Body of pancreas (tissue), 4 donors: ENCODE measurements at places on chromosomes 13 and 19. TPM values are rescaled to one million over a fixed set of nuclear protein-coding genes. Genes with fewer than 3 reads are reported as not detected.

GRCh38 chr19:47179653-47180310 is 49.1 kb downstream of the SAE1 start:
- no peak overlapping the region for H3K27ac ChIP-seq
- DNase-seq = no peak

DNA sequence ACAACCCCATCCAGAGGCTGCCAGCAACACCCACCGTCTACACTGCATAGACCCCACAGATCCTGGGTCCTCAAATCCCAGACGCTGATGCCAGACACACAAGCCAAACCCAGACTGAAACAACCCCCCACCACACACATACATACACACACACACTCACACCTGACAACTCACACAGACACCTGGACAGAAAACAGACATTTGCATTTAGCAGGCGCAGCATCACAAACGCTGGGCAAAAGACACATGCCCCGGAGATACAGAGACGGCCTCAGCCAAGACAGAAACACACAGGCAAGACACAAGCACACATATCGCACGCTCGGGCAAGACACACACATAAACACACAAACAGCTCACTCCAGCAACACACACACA is 1.3 kb downstream of the BBC3 start:
- peak overlapping the region; percentile 14 for H3K4me3 ChIP-seq
- no peaks in the 10 kb centered on the region for H3K27me3 ChIP-seq
- peaks cover 61% of the 10 kb centered on the region for H3K4me1 ChIP-seq
- no peak for DNase-seq
- peak overlapping the region; percentile 96 for H3K27ac ChIP-seq

The PCDH20 gene
- total RNA-seq = 0.99 TPM

The LILRA5 gene
- 0.78 TPM for total RNA-seq

The CEACAM4 gene
- total RNA-seq = not detected

DNA sequence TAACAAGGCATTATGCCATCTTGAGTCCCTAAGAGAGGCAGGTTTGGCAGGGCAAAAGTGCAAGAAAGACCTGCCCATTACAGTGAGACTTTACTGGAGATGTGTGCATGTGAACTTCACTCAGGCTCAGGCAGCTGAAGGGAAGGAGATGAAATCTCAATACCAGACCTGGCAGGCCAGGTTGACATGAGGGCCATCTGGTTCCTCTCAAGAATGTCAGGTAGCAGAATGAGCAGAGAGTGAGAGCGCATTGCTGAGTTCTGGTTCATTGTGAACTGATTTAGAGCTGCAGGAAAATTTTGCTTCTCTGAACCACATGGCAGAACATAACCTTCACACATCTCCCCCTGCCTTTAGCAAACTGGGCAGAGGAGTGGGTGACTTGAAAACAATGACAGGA is 406.3 kb downstream of the GPC5 start:
- no peak overlapping the region for H3K27ac ChIP-seq
- no peak overlapping the region for H3K4me3 ChIP-seq
- no peaks in the 10 kb centered on the region for H3K27me3 ChIP-seq
- no peaks in the 10 kb centered on the region for H3K4me1 ChIP-seq
- DNase-seq = no peak

The ZNF493 gene
- 36.6 TPM for total RNA-seq

DNA sequence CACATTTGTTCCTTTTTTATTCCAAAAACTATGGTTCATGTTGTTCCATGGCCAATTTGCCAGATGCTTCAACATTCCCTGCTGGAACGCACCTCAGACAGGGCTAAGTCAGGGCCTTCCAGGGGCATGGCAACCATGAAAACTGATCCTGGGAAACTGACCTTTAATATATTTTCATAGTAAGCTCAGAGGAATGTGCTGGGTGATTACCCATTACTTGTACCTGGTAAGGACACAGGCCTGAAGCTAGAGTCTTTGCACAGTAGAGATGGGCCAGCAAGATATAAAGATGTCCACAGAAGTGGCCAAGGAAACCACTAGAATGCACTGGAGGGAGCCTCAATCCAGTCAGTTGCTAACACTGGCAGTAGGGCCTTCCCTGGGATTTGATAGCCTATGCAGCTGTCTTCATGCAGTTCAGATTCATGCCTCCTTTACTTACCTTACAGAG is 353.1 kb downstream of the ENOX1 start:
- H3K27me3 ChIP-seq = no peaks in the 10 kb centered on the region
- H3K36me3 ChIP-seq = no peaks in the 10 kb centered on the region
- no peaks in the 10 kb centered on the region for H3K4me1 ChIP-seq
- DNase-seq = no peak
- no peak overlapping the region for H3K4me3 ChIP-seq

DNA sequence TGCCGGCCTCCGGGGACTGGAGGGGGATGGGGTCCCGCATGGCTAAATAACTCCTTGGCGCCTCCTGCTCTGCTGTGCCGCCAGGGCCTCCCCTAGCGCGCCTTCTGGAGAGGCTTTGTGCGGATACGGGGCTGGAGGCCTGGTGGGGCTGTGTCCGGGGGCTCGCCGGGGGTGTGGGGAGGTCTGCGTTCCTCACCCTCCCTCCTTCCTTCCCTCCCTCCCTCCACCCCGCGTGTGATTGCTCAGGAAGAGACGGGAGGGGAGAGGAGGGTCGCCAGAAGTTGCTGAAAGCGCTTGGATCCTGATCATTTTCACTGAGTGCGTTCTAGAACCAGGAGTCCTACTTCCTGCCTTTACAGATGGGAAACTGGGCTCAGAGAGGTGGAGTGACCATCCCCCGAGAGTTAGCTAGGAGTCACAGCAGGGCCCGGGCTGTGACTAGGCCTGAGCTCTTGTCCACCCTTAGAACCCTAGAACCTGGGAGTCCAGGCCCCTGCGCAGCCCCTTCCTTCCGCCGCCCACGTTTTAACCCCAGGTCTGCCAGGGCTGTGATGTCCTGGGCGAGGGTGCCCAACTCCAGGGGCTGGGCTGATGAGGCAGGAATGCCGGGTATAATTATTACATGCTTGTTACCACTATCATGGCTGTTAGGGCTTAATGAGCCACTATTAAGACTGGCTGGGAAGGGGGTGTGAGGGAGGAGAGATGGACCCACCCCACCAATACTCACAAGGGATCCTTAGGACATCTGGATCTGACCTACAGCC is 782 bp upstream of the JUND start:
- H3K4me1 ChIP-seq = peaks cover 32% of the 10 kb centered on the region
- H3K36me3 ChIP-seq = peaks cover 6% of the 10 kb centered on the region
- H3K27ac ChIP-seq = peak overlapping the region; percentile 99
- DNase-seq = no peak
- peak overlapping the region; percentile 39 for H3K4me3 ChIP-seq

DNA sequence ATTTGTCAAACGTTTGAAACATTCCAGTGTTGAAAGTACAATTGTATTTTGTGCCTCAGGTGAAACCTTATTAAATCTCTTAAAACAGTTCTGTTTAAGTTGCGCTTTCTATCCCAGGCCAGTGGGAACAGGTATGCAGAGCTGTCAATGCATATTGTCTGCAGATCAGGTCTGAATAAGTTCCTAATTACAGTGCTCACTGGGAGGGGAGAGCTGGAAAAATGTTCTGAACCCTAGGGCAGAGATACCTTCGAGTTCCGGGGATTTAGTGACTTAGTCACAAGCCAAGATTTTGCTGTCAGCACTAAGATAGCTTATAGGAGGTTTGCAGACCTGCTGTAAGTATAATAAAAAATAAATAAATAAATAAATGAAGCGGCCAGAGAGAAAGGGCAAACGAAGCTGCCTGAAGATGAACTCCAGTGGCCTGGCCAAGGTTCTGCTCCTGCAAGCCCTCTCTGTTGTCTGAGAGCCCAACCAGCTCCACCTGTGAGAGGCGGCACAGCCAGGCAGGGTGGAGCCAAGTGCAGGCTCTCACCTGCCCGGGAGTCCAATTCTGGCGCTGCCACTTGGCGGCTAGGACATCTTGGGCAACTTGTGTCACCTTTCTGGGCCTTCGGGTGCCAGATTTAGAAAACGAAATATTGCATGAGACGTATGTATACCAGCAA is 97.9 kb upstream of the SLC7A1 start:
- no peak overlapping the region for H3K27ac ChIP-seq
- no peaks in the 10 kb centered on the region for H3K4me1 ChIP-seq
- H3K27me3 ChIP-seq = no peaks in the 10 kb centered on the region
- H3K36me3 ChIP-seq = no peaks in the 10 kb centered on the region
- peak; percentile 90 for DNase-seq

DNA sequence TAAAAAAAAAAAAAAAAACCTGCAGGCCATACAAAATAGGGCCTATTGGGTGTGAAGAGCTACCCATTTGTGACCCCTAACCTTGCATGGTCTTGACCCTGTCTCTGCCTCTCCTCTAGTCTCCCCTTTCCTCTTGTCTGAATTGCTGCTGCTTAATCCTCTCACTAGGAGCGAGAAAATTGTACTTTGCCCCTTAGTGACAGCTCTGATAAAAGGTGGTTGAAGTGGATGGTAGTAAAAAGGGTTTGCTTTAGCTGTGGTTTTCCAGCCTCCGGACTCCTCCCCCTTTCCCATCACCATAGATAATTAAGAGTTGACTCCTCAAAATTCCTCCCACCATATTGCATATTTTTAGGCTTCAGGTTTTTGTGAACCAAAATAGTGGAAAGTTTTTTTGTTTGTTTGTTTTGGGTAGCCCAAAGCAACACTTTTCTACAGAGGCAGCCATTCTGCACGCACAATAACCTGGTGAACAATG is 23.5 kb downstream of the ACTN4 start:
- H3K27ac ChIP-seq = peak overlapping the region; percentile 46
- no peak for DNase-seq

The CEACAM20 gene
- total RNA-seq = not detected

The ZNF578 gene
- not detected for total RNA-seq

The MAP4K1 gene
- total RNA-seq = 2.0 TPM

DNA sequence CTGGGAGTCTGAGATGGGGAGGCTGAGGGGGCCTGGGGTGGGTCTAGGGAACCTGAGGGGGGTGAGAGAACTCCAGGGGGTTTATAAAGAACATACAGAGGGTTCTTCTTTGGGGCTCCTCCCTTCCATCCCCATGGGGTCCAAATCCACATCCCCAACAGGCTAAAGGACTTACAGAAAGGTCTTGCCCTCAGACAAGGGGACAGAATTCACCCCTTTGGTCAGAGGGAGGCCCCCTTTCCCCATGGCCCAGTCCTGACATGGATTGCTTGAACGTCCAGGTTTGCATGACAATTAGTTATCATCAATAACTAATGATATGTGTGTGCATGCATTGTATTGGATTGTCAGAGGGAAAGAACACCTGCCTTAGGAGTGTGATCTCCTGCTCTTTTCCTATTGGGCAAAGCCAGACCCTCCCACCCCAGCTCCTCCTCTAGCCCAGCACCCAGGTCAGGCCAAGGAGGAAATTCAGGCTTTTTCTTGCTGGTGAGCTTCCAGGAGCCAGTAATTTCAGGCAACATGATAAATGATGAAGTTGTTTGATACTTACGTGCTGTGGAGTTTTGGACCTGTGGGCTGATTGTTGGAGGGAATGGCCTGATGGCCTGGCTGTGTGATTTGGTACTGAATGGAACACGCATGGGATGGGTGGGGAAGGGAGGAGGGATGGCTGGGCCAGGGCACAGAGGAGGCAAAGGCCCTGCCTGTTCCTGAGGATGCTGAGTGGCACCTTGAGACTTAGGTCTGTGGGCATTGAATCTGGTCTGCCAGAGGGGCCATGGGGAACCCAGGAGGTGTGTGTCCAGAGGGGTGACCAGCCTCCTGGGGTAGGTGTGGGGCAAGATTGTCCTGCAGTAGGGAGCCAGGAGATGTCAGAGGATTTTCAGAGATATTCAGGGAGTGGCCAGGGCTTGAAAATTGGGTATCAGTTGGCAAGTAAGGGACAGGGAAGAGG is 1.1 kb downstream of the KLHL26 start:
- peak; percentile 86 for DNase-seq
- no peaks in the 10 kb centered on the region for H3K36me3 ChIP-seq
- no peak overlapping the region for H3K4me3 ChIP-seq
- peaks cover 27% of the 10 kb centered on the region for H3K4me1 ChIP-seq

DNA sequence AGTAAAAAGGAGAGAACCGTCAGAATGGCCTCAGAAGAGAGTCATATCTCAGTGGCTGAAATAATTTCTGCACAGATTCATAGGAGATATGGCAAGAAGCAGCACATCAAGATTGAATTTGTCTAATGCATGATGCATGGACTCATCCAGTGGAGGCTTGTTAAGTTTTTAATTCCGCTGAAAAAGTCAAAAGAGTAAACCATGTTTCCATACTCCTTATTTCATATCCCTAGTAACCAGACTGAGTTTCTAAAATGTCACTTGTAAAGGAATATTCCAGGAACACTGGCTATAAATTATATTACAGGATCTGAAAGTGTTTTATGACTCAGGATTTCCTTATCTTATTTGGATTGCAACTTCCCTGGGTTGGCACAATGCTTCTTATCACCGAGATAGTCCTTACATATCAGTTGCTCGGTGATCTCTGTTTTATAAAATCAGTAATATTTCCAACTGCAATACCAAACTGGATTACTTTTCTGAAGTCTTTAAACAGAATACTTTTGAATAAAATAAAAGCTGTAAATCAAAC is 180.2 kb upstream of the TSC22D1 start:
- H3K36me3 ChIP-seq = no peaks in the 10 kb centered on the region
- H3K4me1 ChIP-seq = peaks cover 56% of the 10 kb centered on the region
- DNase-seq = no peak
- peak overlapping the region; percentile 37 for H3K27ac ChIP-seq
- no peak overlapping the region for H3K4me3 ChIP-seq
- no peaks in the 10 kb centered on the region for H3K27me3 ChIP-seq

- no peak for DNase-seq
- no peak overlapping the region for H3K4me3 ChIP-seq
- H3K36me3 ChIP-seq = no peaks in the 10 kb centered on the region
- no peak overlapping the region for H3K27ac ChIP-seq
- no peaks in the 10 kb centered on the region for H3K27me3 ChIP-seq
Observed at GRCh38 chr13:97134364-97135095, 87.6 kb upstream of the MBNL2 start.

DNA sequence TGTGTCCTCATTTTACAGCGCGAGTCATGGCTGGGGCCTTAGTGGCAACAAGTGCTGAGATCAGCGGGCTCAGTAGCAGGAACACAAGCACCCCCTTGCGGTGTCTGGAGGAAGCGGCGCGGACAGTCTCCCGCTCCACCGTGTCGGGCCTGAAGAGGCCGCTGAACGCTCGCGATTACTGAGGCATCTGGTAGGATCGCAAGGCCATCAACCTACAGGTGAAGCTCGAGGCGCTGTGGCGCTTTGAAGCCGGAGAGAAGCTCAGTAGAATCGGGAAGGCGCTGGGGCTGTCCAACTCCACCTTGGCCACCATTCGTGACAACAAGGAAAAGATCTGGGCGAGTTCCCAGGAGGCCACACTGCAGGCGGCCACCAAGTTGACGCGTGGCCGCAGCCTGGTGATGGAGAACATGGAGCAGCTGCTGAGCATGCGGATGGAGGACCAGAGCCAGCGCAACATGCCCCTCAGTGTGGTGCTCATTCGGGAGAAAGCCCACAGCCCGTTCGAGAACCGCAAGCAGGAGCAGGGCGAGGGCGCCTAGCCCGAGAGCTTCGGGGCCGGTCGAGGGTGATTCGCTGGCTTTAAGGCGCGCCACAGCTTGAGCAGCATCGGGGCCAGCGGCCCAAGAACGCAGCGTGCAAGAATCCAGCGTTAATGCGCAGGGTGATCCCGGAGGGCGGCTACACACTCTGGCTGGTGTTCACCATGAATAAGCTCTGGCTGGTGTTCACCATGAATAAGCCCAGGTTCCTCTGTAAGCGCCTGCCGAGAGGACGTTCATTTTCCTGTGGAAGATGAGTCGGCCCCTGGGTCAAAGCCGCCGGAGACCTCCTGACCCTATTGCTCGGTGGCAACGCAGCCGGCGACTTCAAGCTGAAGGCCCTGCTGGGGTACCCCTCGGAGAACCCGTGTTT is 8.3 kb upstream of the MZF1 start:
- H3K36me3 ChIP-seq = no peaks in the 10 kb centered on the region
- no peaks in the 10 kb centered on the region for H3K27me3 ChIP-seq
- H3K4me1 ChIP-seq = peaks cover 32% of the 10 kb centered on the region
- peak overlapping the region; percentile 14 for H3K27ac ChIP-seq

GRCh38 chr13:21054313-21054712 is 7.1 kb downstream of the LATS2 start:
- no peak for DNase-seq
- no peaks in the 10 kb centered on the region for H3K36me3 ChIP-seq
- no peaks in the 10 kb centered on the region for H3K27me3 ChIP-seq
